ENCODE measurements at places on chromosomes 7 and 10.

DNA sequence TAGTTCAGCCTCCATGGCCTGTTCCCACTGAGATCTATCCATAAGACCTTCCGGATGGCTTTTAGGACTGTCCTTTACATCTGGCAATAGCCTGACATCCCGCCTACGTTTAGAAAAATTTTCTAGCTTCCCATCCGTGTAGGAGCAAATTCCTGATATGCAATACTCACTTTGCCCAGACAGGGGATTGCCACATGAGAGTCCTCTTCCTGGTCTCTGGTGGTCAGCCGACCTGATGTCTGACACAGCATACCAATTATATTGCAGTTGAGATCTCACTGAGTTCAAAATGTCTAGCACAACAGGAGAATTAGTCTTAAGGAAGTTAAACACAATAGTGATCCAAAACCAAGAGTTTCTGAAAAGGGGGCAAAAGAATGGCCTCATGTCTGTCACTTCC, 9.4 kb upstream of the ETV1 start:
- DNase-seq, result no peak

DNA sequence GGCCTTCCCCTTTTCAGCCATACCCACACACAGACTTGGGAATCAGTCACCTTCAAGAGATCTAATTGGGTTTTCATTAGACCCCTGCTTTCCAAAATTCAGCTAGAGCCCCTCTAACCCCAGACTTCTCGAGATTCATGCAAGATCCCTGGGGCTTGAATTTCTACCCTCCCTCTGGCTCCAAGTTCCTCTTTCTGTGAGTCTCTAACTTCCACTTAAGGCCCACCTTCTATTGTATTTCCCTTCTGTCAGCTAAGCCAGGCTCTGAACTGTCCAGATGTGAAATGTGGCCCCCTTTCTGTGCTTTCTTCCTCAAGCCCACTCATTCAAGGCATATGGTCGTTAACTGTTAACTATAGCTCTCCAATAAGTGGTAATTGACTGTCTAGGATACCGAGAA, 132.2 kb downstream of the ZNF365 start:
- no peak for DNase-seq

- no peak for DNase-seq
Measured at GRCh38 chr7:32943252-32944030, 13.8 kb upstream of the FKBP9 start.

DNA sequence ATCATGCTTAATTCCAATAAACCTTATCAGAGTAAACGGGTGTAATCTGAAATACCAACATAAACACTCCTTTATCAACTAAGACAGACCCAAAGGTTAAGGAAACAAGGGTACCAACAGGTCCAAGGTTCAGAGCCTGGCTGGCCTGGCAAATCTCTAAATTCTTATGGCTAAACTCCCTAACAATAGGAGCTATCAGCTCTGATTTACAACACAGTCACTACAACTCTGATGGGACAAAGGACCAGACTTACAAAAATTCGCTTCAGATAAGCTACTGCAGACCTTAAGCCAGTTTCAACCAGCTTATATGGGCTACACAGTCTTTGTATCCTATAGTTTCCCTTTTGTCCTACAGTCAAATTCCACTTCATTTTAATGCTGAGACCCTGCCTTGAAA, 381.9 kb downstream of the ZWINT start:
- no peak for DNase-seq

- DNase-seq, result no peak
Measured at GRCh38 chr7:66529883-66530610, 98.6 kb upstream of the KCTD7 start.

DNA sequence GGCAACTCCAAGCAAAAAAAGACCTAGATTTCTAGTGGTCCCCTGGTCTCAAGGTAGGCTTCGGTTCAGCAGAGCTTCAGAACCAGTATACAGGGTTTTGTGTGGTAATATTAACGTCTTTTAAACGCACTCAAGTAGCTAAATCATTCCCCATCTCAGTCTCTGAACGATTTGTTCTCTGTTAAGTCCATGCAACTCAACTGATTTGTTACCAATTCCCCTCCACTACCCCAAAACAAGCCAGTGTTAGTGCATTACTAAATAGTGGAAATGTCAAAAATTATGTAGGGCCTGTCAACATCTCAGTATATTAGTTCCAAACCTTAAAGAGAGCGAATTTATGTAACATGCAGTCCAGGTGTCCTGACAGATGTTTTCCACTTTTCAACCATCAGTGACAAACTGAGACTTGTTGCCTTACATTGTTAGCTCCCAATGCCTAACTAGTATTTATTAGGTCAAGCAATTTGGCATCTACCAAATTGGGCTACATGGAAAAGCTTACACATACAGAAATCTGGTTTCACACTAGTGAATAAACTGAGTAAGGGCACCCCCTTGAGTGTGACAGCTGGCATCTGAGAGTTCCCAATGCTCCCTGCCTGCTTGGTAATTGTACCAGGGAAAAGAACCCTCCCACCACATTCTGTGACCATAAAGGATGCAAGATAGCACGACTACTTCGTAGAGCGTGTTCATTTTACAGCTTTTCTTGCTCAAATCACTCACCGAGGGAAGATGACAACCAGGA, 12.2 kb downstream of the HNRNPA2B1 start:
- no peak for DNase-seq

- DNase-seq, result no peak
Measured at GRCh38 chr10:69049566-69049961, 38.3 kb upstream of the SRGN start.

DNA sequence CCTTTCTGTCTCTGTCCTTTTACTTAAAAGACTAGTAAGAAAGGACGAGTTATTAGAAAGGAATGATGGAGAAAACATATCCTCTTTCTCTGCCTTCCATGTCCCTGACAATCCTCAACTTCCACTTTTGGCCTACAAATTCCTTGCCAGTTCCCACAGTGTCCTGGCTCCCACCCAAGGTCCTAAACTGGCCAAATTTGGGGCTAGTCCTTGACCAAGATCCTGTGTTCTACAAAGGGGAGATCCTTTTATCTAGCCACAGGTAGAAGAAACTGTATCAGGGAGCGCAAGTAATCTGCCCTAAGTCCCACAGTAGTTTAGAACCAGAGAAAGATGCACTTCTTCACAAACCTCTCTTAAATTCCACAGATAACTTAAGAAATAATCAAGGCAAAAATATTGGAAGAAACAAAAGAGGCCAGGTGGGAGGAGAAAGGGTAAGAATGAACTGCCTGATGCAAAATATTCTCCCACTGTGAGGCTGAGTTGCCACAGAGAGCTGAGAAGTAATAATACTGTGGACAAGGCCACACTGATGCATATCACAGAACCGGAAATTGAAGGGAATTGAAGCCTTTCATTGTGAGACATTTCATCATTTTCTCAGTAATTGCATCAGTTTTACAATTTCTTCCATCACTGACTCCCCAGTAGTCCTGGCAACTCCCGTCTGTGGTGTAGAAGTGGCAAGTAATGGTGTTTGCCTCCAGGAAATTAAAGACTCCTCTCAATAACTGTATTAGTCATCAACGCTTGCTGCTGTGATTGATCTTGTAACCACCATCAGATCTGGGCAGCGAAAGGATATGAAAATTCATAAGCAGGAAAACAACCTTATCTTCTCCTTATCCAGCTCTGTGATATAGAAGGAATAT, 47.2 kb downstream of the DNAJC12 start:
- DNase-seq, result no peak

DNA sequence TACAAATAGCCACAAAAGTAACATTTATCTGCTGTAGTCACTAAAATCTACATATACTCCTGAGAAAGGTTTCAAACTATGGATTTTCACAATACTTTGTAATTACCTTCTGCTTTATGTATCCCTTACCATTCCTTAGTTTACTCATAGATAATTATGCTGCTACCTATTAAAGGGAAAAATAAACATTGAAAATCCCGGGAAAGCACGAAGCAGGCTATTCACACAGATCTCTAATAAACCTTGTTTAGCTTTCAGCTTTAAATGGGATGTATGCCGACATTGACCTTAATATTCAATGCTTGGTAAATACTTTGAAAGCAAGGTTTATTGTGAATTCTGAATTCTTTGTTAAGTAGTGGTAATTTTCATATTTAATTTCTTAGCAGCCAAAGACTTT, 58.5 kb upstream of the SMIM30 start:
- no peak for DNase-seq

DNA sequence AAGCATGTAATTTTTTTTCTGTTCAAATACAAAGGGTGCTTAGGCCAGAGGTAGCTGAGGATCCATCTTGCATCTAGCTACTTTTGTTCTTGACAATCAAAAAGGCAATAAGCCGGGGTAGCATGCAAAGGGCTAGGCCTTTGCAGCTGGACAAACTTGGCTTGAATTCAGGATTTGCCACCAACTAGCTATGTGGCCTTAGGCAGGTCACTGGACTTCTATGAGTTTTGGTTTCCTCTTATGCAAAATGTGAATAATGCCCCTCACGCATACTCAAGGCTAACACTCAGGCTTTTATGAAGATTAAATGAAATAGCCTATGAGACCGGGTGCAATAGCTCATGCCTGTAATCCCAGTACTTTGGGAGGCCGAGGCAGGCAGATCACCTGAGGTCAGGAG, 19.3 kb downstream of the GFRA1 start:
- no peak for DNase-seq

DNA sequence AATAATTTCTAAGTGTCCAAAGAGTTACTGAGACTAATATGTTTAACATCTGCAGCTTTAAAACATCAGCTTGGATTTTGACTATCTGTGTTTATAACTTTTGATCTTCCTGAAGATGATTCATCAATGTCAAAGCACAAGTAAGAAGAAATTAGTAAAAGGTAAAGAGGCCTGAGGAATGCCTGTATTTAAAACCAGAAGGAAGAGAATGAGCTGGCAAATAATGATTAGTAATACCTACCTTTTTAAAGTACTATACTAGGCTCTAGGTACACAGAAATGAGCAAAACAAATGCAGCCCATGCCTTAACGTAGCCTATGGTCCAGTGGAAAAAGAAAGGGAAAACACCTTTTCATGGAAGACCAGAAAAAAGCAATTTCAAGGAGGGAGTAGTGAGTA, 158.0 kb downstream of the KCND2 start:
- DNase-seq, result no peak

GRCh38 chr10:62851442-62851841, 35.3 kb upstream of the EGR2 start:
- no peak for DNase-seq

DNA sequence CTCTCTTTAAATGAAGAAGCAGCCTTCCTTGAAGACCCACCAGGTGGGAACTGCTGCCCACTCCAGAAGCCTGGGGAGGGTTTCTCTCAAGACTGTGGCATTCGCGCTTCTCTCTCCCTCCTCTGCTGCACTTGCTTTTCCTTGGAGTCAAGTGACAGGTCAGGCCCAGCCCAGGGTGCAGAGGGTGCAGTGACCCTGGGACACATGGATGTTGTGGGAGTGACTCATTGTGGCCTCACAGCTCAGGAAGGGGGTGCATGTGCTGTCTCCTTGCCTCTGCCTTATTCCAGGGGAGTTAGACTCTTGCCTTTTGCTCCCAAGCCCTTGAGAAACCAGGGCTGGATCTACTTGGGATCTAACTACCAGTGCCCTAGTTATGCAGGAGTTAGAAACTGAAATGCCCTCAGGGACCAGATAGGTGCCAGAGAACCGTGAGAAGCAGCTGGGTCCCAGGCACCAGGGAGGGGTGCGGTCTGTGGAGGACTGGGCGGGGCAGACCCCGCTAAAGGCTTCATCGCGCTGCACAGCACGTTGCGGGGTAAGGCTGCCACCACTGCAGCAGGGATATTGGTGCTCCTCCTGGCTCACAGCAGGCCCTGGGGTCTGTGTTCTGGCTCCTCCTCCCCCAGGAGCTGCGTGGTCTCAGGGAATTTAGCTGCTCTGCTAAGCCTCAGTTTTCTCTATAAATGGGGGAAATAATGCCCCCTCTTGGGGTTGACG, 11.4 kb downstream of the FAM241B start:
- no peak for DNase-seq

GRCh38 chr10:22992621-22993020, 64.8 kb downstream of the ARMC3 start:
- DNase-seq, result no peak

GRCh38 chr10:101851411-101852116, 8.0 kb upstream of the KCNIP2 start:
- no peak for DNase-seq

Measured in T-helper 1 cell (primary cell).